Spinal cord (tissue), 10 donors: ENCODE measurements at places on chromosomes 1 and 21.

GRCh38 chr1:19179597-19180264 lies 30.3 kb downstream of the UBR4 start:
- DNase-seq, result no peak

DNA sequence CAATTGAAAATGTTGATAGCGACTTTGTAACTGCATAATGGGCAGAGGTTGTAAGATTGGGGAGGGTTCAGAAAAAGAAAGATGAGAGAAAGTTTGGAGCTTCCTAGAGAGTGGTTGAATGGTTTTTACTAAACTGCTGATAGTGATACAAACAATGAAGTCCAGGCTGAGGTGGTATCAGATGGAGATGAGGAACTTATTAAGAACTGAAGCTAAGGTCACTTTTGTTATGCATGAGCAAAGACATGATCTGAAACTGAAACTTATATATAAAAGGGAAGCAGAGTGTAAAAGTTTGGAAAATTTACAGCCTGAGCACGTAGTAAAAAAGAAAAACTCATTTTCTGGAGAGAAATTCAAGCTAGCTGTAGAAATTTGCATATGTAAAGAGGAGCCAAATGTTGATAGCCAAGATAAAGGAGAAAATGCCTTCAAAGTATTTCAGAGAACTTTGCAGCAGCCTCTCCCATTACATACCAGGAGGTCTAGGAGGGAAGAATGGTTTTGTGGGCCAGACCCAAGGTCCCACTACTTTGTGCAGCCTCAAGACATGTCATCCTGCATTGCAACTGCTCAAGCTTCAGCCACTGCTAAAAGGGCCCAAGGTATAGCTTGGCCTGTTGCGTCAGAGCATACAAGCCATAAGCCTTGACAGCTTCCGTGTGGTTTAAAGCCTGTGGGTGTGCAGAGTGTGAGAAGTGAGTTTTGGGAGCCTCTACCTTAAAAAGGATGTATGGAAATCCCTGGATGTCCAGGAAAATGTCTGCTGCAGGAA lies 843.9 kb downstream of the AMY1C start:
- DNase-seq, result no peak

DNA sequence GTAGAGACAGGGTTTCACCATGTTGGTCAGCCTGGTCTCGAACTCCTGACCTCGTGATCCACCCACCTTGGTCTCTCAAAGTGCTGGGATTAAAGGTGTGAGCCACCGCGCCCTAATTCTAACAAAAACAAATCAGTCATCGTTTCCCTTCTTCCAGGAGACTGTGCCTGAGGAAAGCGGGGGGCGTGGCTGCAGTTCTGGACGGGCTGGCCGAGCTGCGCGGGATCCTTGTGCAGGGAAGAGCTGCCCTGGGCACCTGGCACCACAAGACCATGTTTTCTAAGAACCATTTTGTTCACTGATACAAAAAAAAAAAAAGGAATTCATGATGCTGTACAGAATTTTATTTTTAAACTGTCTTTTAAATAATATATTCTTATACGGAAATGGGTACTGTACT lies 104.2 kb downstream of the WDR4 start:
- DNase-seq, result no peak

DNA sequence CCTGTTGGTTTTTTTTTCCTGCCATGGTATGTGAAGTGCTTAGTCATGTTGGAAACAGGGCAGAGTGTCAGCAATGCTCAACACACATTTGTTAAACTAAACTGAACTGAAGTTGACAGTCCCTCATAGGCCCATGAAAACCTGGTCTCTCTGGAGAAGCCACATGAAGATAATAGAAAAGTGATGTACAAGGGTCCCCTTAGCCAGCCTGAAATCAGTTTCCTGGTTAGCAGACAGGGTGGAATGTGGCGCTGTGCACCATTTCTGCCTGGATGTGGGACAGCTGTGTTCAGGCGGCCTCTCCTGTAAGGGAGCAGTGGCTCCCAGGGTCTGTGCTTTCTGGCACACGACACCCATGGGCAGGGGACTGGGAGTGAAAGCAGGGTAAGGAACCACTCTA lies 9.9 kb upstream of the CHI3L1 start:
- DNase-seq, result no peak

DNA sequence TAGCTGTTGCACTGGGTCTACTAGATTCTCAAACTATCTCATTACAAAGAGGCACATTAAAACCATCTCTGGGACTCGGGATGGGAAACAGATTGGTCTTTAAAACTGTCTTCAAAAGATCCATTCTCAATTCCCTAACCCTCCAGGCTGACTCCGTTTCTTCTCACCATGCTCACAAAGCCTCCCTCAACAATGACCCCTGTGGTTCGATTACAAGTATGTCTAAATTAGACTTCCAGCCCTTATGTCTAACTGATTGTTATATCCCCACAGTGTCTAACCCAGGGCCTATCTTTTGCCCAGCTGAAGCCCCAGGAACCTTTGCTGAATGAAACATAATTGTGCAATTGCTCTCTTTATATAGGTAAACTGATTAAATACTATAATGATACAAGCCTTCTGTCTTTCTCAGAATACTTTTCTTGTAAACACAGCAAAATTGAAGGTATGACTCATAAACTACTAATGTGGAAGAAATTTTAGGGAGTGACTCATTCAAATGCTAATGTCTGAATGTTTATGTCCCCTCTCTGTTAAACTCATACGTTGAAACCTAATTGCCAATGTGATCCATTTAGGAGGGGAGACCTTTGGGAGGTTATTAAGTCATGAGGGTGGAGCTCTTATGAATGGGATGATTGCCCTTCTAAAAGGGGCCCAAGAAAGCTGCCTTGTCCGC lies 65.6 kb upstream of the DAB1 start:
- DNase-seq, result no peak

DNA sequence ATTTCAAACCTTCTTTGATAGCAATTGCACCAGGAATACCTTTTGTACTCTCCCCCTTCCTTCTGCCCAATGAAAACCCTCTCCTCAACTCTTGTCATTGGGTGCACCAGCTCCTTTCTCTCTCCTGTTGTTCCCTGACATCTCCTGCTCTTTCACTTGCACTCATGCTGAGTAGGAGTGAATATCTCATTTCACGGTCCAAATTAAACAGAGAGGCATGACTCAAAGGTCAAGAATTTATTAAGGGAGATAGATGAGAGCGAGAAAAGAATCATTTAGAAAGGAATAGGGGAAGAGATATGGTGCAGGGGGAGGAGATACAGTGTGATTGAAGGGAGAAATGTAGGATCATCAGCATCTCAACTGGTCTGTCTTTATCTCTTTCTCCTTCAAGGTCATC lies 22.1 kb downstream of the AIM2 start:
- no peak for DNase-seq

- no peak for DNase-seq
Measured at GRCh38 chr1:30740251-30741238, 17.0 kb downstream of the LAPTM5 start.

DNA sequence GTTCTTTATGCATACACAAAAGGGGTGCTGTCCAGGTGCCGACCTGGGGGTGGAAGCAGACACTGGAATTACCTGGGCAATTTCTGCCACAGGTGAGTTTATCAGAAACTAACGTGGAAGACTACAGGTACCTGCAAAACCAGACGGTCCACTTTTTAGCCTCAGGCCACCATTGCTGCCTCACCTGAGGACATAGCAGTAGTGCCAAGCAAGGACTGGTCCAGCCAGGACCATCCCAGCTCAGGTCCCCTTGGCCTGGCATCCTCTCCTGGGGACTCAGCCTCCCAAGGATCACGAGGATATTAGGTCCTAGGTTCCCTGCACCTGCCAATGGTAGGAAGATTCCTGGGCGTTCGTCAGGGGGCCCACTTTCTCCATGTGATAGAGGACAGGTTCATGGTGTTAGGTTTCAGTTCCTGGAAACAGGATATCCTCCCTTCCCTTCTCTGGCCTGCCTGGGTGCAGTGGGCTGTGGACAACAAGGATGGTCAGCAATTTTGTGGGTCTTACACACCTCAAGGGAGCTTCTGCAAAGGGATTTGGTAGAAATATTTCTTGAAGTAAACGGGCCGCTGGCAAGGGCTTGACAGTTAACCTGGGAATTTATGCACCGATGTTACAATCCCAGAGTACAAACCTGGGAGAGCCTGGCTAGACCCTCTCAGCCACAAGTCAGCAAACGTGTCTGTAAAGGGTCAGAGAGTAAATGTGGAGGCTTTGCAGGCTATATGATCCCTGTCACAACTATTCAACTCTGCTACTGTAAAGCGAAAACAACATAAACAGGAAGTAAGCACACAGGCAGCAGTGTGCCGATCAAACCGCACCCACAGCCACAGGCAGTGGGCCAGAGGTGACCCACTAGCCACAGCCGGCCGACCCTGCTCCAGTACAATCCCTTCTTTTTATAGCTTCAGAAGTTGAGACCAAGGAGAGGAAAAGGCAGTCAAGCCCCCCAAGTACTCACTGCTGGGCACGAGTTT lies 71.4 kb upstream of the RAB4A start:
- no peak for DNase-seq

- no peak for DNase-seq
Measured at GRCh38 chr1:174322202-174322862, 125.4 kb upstream of the GPR52 start.

GRCh38 chr1:234605983-234606783 lies 3.8 kb downstream of the IRF2BP2 start:
- DNase-seq, result no peak

DNA sequence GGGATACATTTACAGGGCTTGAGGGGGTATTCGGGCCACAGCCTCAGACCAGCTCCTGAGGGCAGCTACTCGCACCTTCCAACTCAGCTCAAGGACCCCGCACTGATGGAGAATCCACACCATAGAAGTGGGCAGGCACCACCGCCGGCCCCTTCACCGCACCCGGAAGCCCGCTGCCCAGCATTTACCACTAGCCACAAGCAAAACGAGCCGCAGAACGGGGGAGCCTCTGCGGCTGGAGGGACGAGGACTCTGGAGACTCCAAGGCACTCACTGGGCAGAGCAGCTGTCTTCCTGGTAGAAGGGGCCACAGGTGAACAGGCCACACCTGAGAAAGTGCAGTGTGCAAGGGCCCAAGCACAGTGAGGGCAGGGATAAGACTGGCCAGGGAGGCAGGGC lies 5.4 kb downstream of the UBE2J2 start:
- no peak for DNase-seq

- DNase-seq, result no peak
Measured at GRCh38 chr21:46607636-46608035, 2.8 kb upstream of the S100B start.

DNA sequence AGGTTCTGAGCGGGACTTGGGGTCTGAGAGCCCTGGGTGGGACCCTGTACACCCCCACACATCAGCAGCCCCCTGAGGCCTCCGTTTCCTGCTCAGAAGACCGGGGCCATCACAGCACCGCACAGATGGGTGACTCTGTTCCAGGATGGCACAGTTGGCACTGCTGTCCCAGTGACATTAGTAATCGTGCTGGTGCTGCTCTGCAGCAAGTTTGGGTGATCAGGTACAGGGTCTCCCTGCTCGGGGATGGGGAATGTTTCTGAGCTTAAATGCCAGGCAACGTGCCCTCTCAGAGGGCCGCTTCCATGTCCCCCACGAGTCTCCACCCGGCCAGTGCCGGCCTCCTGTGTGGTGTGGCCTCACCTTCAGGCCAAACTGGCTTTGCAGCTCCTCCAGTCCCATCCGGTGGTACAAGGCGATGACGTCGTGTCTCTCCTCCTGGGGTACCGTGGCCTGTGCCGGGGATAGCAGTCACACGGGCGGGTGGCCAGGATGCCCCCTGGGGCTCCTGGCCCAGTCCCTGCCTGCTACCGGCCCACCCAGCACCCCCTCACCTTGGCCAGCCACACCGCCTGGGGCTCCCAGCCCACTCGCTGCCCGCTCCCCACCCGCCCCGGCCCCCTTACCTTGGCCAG lies 17.1 kb downstream of the PRXL2B start:
- DNase-seq, result no peak

GRCh38 chr1:81432654-81433109 lies 368.1 kb upstream of the ADGRL2 start:
- DNase-seq, result no peak

GRCh38 chr1:94846308-94846707 lies 26.2 kb downstream of the SLC44A3 start:
- DNase-seq, result no peak
